ENCODE measurements at places on chromosomes 7 and 10.
A peak's percentile ranks its signal among the peaks of the same experiment; 100 is the strongest.

DNA sequence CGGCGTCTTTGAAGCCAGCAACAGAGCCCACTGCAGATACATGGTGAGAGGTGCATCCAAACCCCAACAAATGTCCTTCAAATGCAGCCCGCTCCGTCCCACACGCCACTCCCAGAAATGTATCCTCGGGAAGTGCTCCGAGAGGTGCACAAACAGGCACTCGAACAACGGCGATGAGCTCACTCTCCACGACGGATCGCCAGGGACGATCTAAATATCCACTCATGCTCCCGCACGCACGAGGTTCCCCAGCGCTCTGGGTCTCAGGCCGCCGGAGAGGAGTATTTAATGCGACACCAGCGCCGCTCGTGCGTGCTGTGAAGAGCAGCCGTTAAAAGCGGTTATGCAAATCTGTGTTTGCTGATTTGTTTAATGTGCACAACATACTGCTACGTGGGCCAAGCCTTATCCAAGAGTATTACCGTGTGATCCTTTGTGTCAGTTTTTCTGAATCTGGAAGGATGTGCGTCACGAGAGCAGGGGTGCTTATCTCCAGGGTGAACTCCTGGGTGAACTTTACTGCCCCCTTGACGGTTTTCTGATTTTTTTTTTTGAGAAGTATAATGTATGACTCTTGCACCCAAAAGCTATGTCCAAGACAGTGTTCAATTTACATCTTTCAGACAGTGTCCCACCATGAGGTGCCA, 48.5 kb upstream of the PPP2R2D start:
- no peak for DNase-seq

- no peak for DNase-seq
Observed at GRCh38 chr10:27752673-27753237, 7.1 kb upstream of the MKX start.

DNA sequence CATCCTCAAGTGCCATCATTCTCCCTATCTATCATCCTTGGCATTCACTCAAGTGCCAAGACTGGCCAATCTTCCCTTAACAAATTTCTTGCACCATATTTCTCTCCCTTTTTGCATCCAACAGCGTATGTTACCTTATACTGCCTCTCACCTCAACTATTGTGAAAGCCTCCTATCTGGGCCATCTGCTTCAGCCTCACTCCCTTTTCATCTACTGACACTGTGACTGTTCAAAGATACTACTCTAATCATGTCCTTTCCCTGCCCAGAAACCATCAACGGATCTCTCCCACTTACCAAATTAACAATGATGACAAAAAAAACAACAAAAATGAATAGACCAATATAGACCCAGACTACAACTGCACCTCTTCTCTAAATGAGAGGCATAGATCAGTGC, 90.6 kb upstream of the NMT2 start:
- no peak for DNase-seq

- no peak for DNase-seq
Observed at GRCh38 chr7:69941077-69941651, 342.9 kb downstream of the AUTS2 start.

DNA sequence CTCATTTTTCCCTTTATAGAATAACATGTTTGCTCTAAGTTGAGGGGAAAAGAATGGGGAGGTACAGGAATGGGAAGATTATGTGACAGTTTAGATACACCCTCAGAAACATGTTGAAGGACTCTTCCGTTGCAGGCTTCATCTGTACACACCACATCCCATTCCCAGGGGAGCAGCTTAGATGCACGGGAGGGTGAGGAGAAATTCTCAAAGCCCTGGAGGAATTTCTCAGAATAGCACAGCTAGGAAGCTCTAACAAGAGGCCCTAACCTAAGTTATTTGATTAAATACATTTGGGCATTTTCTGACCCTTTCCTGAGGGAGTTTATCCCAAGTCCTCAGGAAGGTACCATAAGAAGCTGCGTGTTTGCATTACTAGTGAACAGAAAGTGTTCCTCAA, 660.2 kb upstream of the IGFBP3 start:
- DNase-seq = no peak

DNA sequence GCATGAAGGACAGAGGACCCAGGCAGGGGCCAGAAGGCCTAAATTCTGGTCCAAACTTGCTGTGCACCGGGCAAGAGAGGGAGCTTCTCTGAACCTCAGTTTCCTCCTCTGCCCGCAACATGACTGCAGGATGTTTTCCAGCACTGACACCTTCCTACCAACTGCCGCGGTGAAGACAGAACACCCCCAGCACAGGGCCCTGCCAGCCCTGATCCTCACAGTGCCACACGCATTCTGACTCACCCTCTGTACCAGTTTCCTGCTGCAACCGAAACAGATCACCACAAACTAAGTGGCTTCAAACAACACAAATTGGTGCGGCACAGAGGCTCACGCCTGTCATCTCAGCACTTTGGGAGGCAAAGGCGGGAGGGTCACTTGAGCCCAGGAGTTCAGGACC, 18.1 kb downstream of the MAD1L1 start:
- DNase-seq = no peak

- peak; percentile 94 for DNase-seq
Observed at GRCh38 chr7:6256677-6257535, 15.5 kb downstream of the CYTH3 start.

All from inflammatory macrophage treated with lipopolysaccharide for 4 hours (primary cell).